ENCODE measurements at places on chromosomes 1 and 21.

- DNase-seq: no peak
Measured at GRCh38 chr1:115238336-115239147, 99.5 kb downstream of the NGF start.

GRCh38 chr21:26967062-26967913, at the start of gene ADAMTS5:
TSS of gene ADAMTS5 (minus strand) at chr21:26967088. CDS start at chr21:26966391, 697 bp downstream.
- DNase-seq: peak; percentile 68

DNA sequence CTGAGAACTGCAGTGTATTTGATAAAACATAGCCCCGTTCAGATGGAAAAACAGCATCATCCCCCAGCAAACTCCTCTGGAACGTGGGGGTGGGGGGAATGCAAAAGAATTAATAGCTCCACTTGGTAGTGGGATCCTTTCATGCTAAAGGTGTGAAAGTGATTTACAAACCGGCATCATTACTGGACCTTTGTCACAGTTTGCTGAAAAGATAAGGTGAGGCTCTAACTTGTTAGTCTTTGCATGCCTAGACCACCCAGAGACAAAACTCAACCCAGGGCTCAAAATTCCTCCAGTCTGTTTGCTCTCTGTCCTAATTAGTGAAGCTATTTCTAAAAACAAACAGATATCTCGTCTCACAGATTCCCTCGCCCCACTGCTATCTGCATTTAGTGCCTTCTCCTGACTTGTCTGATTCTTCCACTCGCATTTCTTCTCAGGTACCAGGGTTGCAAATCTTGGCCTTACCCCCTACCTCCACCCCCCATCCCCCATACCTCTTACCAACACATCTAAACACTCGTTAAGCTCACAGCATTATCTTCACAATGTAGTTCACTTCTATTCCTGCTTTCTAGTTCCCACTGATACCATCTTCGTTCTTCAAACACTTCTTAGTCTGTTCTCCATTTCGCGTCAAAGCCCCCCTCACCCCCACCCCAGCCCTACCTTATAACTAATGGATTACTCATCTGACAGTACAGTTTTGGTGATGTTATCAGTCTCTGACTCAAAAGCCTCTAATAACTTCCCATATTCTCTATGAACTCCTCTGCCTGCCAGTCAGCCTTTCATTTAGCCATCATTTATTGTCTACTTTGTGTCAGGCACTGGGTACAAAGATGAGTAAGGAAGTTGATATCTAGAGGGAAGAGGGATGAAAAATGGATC, 11.8 kb downstream of the IER5 start:
- peak; percentile 43 for DNase-seq

- no peak for DNase-seq
Measured at GRCh38 chr1:40763742-40764532, 19.6 kb upstream of the KCNQ4 start.

DNA sequence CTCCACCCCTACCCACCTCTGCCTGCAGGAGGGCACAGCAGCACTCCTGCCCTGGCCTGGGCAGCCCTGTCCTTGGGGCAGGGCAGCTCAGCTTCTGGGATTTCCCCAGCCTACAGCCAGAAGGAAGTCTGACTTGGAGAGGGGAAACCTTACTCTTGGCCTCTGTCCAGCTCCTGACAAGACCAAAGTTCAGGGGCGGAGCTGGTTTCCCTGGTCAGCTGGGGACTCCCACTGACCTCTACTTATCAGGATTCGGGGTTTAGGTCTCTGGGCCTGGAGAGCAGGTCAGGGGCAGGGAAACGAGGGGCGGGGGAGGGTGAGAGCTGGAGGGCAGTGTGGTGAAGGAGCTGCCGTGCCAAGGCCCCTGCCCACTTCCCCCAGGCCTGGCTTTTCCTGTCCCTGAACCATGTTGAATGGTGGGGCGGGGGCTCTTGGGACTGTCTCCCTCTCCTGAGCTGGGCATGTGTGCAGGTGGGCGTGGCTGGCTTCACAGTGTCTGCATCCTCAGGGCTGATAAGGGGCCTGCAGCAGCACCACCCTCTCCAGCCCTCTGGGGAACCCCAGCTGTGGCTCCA, 16.8 kb upstream of the ETV3 start:
- DNase-seq: no peak

Measured in neural progenitor cell (in vitro differentiated cells).